MCF 10A (cell line): ENCODE measurements at places on chromosomes 7 and 10. TPM values are rescaled to one million over a fixed set of nuclear protein-coding genes. Genes with fewer than 3 reads are reported as not detected.
A peak's percentile ranks its signal among the peaks of the same experiment; 100 is the strongest.

DNA sequence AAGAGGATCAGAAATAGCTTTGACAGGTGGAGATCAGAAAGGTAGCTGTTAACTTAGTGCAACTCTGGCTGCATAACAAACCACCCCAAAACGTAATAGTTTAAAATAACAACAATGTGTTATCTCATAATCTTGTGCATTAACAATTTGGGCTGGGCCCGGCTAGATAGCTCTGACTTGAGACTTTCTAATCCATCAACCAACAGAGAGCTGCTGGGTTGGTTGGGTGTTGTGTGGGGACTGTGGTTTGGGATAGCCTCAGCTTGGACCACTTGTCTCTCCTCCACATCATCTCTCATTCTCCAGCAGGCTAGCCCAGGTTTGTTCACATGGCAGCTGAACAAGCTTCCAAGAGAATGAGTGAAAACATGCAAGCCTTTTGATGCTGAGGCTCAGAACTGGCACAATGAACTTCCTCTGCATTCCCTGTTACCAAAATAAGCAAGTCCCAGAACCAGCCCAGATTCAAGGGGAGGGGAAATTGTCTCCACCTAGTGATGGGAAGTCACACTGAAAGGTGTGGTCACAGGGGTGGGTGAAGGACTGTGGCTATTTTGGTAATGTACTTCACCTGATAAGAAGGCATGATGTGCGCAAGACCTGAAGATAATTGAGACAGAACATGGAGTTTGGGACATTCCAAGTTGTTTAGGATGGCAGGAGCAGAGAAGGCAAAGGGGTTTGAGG lies 20.4 kb upstream of the ASAH2 start:
- DNase-seq: no peak

- DNase-seq: no peak
These were observed 74.7 kb upstream of the PLPP4 start for GRCh38 chr10:120382360-120382759.

Gene GPR146
- total RNA-seq: 0.27 TPM in 1 of 2 replicates, not detected in the other

- no peak for DNase-seq
These were observed 25.2 kb downstream of the FOXK1 start for GRCh38 chr7:4707217-4707741.

Gene C10orf105
- not detected in 2 replicates for total RNA-seq

Gene CDNF
- 1.9 and 2.9 TPM in 2 replicates for total RNA-seq

DNA sequence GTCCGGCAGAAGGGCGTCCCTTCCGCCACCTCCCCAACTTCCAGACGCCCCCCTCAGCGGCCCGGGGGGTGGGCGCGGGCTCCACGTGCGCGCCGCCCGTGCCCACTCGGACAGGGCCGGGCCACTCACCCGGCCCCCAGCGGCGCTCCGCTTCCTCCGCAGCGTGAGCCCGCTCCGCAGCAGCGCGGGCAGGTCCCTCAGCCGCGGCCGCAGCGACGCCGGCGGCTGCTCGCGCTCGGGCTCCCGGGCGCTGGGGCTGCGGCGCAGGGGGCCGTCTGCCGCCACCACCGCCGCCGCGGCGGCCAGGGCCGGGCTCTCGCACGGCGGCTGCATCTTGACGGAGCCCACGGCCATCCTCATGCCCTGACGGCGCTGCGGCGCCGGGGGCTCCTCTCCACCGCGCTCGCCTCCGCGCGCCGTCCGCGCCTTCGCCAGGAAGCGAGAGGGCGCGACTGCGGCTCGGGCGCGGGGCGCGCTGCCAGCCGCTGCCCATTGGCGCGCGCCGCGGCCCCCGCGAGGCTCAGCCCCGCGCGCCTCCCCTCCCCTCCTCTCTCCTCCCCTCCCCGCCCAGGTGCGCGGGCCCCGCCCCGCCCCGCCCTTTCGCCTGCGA lies at the start of gene RAPGEF5:
Gene RAPGEF5, minus strand, starts transcription at position 454 of the 610 bp plus-strand sequence. Its CDS starts 94 bp downstream, at position 360.
- DNase-seq: peak; percentile 68

DNA sequence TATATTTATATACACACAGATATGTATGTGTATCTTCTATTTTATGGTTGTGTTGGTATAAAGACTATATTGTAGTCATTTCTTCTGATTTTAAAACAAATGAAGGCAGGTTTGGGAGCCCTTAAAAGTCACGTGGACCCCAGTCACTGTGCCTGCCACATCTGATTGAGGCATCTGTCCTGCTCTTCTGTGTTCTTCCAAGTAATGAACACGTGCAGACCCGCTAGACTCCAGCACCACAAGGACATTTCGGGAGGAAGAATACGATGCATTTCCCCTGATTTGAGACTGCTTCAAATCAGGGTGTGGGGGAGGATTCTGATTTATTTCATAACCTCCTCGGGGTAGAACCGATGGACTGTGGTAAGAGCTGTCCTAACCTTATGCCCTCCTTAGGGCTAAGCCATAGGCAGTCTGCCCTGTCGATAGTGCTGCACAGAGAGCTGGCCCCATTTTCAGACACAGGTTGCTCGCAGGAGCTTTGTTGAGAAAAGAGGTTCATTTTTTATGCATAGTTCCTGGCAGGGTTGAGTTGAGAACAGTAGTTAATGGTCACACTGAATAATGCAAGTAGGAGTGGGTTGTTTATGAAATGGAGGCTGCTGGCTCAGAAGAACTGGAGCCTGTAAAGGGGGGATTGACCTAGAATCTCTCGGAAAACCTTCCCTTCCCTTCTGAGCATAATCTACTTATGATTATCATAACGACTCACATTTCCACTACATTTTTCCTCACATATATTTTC lies 55.0 kb upstream of the C10orf120 start:
- DNase-seq: no peak

Gene MPLKIP
- total RNA-seq: 30.6 and 31.3 TPM in 2 replicates

Gene ARHGEF35
- total RNA-seq: 0.93 TPM in 1 of 2 replicates, not detected in the other

GRCh38 chr7:156026076-156026600 lies 213.9 kb upstream of the SHH start:
- no peak for DNase-seq

Gene HOXA10
- total RNA-seq: 3.9 and 5.6 TPM in 2 replicates

Gene LRIT1
- not detected in 2 replicates for total RNA-seq

DNA sequence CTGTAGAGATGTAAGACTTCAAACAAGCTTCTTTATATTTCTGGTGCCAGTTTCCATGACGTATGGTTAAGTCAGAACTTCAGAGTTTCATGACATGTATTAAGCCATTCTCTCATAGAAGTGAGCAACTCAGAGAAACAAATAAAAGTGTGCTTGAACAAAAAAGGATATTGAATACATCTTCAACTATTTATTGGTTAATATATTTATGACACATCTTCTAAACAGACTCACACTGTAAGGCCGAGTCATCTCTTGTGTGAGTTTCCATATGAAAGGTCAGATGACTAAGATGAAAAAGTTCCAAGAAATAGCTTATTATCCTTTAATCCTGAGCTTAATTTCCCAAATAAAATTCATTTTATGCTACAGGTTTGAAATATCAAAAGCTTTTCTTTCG lies 105.5 kb upstream of the CSTF2T start:
- no peak for DNase-seq

Gene ATRNL1
- total RNA-seq: not detected in 2 replicates

Gene LEP
- total RNA-seq: not detected in 2 replicates

Gene CRTAC1
- total RNA-seq: not detected in 2 replicates

- no peak for DNase-seq
These were observed 14.5 kb downstream of the SH2D4B start for GRCh38 chr10:80552151-80552646.

DNA sequence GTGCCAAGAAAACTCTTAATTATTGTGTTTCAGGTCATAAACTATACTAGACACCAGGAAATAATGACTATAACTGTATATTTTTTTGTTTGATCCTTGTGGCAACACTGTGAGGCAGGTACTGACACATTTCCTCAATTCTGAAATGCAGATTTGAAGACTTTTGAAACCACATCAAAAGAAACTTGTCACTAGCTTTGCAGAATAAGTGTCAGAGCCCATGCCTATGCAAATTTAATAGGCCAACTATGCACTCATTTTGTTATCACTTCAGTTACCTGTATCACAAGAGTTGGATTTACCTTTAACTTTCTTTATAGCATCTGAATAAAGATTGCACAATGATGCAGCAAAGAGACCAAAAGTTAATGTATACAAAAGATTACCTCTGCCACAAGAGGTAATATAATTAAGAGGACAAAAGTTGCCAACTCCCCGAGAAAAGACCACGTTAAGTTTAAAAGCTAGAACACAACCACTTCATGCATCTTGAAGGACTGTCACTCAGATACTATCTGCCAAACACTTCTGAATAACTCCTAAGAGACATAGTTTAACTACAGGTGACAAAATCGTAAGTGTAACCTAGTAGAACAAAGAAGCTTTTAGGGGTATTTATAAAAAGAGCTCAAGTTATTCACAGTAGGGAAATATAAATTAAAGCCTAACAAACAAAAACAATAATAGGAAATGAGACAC lies 80.5 kb downstream of the ELAPOR2 start:
- no peak for DNase-seq

DNA sequence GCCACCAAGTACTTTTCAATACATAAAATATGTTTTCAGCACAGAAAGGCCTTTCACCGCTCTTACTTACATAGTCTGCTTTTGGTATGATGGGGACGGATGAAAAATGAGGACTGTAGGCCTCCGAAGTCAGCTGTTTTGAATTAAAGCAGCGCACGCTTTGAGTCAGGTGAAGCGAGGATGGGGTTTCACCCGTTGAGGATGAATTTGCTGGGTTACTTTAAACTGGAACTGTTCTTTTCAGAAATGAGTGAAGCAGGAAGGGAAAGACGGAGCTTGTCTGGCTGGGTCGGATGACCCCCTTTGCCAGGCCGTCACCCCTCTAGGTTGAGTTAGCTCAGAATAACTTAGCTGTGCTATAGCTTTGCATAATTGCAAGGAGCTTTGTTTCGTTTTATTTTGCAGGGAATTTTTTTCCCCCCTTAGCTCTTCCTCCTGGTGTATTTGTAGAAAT lies 40.0 kb downstream of the CUX1 start:
- DNase-seq: no peak

DNA sequence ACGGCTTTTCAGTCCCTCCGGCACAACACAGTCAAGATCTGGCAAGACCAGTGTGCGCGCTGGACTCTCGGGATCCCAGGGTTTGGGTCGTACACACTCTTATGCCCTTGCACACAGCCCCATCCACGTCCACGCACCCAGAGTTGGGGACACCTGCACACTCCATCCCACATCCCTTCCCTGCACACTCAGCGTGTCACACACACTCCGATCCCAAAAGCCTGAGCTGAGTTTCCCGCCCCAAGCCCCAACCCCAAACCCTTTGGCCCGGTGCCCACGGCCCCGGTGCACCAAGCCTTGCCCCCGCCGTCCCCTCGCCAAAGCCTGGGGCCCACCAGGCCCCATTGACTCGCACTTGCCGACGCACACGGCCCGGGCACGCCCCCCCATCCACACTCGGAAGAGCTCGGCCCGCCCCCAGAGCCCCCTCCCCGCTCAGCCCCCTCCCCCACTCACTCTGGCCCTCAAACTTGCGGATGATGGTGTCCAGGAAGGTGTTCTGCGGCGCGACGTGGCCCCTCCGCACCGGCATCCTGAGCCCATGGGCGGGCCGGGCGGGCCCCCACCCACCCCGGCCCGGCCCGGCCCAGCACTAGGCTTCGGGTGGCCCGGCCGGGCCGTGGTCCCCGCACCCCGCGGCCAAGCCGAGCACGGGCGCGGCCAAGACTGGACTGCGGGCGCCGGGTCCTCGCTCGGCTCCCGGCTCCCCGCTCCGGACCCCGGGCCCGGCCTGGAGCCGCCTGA lies 567 bp downstream of the KCNH2 start:
- DNase-seq: no peak

- DNase-seq: no peak
These were observed 24.0 kb downstream of the BZW2 start for GRCh38 chr7:16670021-16670420.

DNA sequence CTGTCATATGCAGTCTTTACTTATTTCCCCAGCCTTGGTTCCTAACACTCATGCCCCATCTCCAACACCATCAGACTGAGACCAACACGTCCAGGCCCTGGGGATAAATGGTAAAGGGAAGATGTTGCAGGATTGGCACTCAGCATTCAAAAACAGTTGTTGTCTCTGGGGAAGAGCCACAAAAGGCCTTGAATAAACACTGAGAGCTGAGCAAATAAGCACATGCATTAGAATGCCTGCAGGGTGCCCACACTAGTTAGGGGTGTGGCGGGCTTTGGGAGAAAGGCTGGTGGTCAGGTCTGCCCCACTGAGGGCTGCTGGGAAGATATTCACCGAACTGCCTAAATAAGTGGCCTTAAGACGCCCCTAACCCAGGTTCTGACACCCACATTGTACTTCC lies 391.0 kb downstream of the GFRA1 start:
- no peak for DNase-seq

- DNase-seq: peak; percentile 13
These were observed 77.1 kb downstream of the ABCC2 start for GRCh38 chr10:99859585-99859984.

Gene ADCYAP1R1
- not detected in 2 replicates for total RNA-seq

DNA sequence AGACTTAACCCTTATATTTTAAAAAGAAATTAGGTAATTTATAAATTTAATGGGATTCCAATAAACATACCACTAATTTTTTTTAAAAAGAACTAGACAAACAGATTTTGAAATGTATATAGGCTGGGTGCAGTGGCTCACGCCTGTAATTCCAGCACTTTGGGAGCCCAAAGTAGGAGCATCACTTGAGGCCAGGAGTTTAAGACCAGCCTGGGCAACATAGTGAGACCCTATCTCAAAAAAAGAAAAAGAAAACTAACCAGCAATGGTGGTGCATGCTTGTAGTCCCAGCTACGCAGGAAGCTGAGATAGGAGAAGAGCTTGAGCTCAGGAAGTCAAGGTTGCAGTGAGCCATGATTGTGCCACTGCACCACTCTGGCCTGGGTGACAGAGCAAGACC lies 62.7 kb downstream of the EZH2 start:
- no peak for DNase-seq

DNA sequence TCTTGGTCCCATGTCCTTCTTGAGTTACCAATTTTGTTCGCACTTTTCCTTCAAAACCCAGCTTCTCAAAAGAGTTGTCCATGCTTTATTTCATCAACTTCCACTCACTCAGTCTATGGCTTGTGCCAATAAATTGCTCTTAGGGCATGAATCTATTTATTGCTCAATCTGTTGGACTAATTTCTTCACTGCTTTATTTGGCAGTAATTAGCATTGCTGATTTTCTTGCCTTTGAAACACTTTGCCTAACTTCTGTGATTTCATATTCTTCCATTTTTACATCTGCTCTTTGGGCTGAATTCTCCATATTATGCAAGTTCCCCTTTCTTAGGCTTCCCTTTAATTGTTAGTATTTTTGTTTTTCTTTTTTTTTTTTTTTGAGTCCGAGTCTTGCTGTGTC lies 16.8 kb downstream of the DLD start:
- peak; percentile 31 for DNase-seq

DNA sequence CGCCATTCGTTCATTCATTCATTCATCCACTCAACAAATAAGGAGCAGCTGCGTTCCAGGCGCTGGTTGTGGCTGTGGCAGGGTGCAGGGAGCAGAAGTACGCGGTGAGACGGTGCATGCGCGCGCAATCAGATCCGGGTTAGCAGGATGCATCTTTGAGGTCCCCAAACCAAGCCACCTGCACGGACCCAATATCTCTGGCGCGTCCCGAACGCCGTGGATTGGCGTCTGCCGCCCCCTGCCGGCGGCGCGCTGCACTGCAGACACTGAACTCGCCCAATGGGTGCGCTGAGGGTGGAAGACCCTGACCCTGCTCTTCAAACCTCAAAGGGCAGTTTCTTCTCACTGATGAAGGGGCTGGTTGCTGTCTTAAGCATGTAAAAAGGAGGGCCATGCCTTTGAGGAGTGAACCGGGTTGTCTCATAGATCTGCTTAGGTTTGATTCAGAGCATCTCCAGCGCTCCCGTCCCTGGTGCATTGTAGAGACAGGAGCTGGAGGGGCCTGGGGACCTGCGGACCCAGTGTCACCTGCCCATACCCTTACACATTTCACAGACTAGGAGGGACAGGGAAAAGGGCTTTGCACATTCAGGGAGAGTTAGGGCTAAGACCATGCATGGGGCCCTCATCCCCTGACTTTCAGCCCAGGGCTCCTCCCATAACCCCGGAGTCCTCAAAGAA lies 102.5 kb downstream of the RAMP3 start:
- DNase-seq: peak; percentile 44

Gene ZNF722
- not detected in 2 replicates for total RNA-seq

Gene NME8
- total RNA-seq: 1.1 and 1.5 TPM in 2 replicates
